ENCODE measurements at places on chromosomes 5 and 9.

DNA sequence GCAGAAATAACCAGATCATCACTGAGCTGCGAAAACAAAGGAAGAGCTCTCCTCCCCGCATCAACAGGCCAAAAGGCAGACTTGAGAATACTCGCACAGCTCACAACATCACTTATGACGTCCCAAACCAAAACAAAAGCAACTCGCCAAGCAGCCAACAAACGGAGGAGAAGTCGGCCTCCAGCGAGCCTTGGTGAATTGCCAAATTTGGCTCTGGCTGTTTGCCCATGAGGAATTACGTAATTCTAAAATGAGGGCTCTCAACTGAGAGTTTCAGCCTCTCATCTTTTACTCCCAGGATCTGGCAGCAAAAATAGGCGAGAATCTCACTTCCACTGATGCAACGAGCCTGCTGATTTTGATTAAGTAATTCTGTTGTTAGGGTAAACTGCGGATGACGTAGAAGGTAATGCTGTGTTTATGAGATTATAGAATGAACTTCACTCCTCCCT is 51.7 kb upstream of the SEMA6A start:
- peak; percentile 52 for DNase-seq

- DNase-seq: no peak
Observed at GRCh38 chr5:28862860-28863196, 1824.4 kb upstream of the CDH9 start.

DNA sequence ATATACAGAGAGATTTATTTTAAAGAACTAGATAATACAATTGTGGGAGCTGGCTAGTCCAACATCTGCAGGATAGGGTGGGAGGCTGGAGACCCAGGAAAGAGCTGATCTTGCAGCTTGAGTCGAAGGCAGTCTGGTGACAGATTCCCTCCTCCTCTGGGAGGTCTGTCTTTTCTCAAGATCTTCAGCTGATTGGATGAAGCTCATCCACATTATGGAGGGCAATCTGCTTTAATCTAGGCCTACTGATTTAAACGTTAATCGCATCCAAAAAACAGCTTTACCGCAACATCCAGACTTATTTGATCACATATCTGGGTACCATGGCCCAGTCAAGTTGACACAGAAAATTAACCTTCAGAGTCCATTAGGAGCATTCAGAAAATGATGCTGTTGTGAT is 168.1 kb downstream of the ATPSCKMT start:
- DNase-seq: no peak

GRCh38 chr9:34456746-34457145 is 1.6 kb downstream of the FAM219A start:
- no peak for DNase-seq

GRCh38 chr5:179312557-179313235 is 32.6 kb downstream of the ADAMTS2 start:
- DNase-seq: no peak

- DNase-seq: no peak
Observed at GRCh38 chr5:82806513-82806912, 270.7 kb downstream of the TMEM167A start.

DNA sequence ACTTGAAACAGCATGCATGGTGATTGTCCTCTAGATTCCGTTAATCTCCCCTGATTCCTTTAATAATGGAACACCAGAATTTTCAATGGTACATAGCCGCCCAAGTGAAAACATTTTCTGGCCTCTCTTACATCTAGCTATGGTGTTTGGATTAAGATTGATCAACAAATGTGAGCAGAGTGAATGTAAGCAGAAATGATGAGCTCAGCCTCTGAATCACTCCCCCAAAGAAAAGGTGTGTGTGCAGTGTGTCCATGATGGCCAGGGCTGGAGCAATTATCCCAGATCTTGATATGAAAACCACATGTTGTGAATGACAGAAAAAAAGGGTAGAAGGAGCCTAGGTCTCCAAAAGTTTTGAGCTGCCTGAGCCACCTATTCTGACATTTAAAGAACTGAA is 55.3 kb downstream of the OR2K2 start:
- DNase-seq: no peak

GRCh38 chr9:98879094-98879962 is 64.4 kb upstream of the COL15A1 start:
- DNase-seq: no peak

GRCh38 chr5:81268521-81269196 is 32.7 kb upstream of the ZCCHC9 start:
- DNase-seq: no peak

GRCh38 chr5:26232706-26233105 is 805.7 kb downstream of the CDH9 start:
- no peak for DNase-seq

- DNase-seq: no peak
Observed at GRCh38 chr5:177380805-177381126, 3.5 kb upstream of the SLC34A1 start.

- no peak for DNase-seq
Observed at GRCh38 chr9:35864695-35865255, 5.4 kb downstream of the OR13J1 start.

DNA sequence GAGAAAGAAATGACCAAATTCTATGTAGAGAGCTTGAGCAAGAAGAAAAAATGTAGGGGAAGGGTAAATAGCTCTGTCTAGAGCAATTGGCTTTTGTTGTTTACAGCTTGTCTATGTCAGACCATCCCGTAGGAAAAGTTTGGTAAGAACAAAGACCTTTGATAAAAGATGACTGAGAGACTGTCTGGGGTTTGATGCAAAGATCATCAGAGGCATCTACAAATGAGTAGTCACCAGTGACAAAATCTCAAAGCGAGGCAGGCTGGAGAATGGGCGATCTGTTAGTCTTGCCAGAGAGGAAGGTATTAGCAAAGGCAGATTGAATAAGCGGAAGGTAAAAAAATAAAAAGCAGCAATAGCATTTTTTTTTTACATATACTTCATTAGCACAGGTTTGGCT is 125.0 kb upstream of the RASGRF2 start:
- DNase-seq: no peak

- DNase-seq: no peak
Observed at GRCh38 chr5:9356351-9356825, 189.5 kb downstream of the SEMA5A start.

Measured in NCI-H1436 treated with DMSO at 0.1 percent for 48 hours (cell line).